ENCODE measurements at places on chromosomes 6 and 20.

GRCh38 chr20:60000271-60001042, 42.2 kb downstream of the CDH26 start:
- DNase-seq = no peak

DNA sequence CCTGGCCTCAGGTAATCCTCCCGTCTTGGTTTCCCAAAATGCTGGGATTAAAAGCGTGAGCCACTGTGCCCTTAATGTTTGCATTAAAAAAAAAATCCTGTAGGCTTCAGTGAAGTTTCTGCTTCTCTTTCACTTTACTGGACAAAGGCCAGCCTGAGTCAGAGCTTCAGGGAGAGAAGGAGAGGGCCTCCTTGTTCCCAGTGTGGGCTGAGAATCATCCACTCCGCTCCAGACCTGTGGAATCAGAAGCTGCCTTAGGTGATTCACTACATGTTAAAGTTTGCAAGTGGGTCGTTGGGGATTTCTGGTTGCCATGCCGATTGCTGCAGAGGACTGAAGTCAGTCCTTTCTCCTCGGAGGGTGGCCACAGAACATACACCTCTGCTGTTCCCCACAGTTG, 113.3 kb upstream of the EEF1E1 start:
- no peak for DNase-seq

GRCh38 chr6:12039540-12040459, 27.7 kb downstream of the HIVEP1 start:
- DNase-seq = no peak

GRCh38 chr20:53888951-53889350, 181.4 kb downstream of the BCAS1 start:
- DNase-seq = no peak

- no peak for DNase-seq
Measured at GRCh38 chr6:3350252-3350796, 91.6 kb downstream of the PSMG4 start.

DNA sequence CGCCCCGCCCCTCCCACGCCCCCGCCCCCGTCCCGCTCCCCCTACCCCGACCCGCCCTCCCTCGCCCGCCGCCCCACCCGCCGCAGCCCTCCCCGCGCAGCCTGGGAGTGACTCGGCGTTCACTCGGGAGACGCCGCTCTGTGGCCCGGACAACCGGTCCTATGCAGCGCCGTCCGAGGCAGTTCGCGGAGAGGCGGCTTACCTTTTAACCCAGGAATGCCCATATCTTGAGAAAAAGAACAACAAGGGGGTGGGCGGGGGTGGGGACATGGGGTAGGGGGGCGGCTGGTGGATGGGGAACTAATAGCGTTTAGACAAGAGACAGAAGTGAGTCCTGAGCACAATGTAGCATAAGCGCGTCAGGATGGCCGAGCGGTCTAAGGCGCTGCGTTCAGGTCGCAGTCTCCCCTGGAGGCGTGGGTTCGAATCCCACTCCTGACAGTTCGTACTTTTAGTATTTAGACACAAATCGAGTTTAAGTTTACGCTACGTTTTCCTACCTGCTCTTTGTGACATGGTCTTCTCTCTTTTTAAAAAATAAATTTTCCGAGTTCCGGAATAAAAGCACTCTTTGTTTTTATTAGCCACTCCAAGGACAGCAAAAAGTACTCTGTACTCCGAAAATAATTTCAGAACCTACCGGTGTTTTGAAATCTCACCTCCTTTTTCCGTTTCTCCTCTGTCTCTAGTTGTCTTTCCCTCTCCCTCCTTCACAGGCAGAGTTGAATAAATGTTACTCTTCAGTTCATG, 17.1 kb upstream of the HMGN4 start:
- peak; percentile 93 for DNase-seq

GRCh38 chr20:35063168-35063567, 29.4 kb downstream of the TRPC4AP start:
- DNase-seq = no peak

- DNase-seq = no peak
Measured at GRCh38 chr20:63080411-63080810, 73.6 kb upstream of the BHLHE23 start.

DNA sequence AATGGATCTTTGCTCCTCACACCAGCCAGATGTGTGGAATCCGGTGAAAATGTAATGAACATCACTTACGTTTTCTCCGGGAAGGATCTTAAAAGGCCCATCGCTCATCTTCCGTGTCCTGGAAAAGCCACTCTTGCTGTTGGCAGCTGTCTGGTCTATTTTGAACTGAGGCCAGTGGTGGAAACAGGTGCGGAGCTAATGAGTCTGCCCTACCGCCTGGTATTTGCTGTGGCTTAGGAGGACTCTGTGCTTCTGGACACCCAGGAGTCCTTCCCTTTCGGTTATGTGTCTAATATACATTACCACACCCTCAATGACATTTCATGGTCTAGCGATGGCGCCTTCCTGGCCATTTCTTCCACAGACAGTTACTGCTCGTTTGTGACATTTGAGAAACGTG, 264.2 kb upstream of the PREP start:
- DNase-seq = peak; percentile 30

GRCh38 chr6:109451376-109451775, 4.2 kb downstream of the MICAL1 start:
- DNase-seq = no peak

DNA sequence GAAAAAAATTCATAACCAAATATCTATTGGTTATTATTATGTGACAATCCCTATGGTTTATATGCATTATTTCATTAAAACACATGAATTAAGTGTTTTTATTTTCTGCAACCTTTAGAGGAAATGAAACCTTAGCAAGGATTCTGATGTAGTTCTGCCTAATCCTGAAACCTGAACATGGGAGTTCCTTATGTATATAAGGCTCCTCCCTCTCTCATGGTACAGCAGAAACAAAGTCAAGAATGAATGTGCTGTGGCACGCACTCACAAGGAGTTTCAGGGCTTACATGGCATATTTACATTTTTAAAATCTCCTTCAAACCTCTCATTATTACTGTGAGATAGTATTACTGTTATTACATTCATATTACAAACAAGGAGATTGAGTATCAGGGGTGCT, 426.4 kb upstream of the CITED2 start:
- DNase-seq = no peak

DNA sequence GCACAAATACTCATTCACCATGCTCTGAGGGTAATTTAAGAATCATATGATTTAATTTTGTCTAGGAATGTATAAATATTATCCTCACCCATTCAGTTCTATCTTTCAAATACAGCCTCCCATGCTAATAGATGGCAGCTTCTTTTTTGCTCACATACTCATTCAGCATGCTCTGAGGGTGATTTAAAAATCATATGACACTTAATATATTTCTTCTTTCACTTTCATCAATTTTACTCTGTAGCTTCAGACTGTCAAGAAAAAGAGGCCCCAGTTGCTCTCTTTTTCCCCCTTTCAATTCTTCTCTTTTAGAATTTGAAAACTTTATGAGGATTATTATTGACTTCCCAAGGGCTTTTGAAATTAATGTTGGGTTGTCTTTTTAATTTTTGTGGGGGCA, 161.7 kb upstream of the LAMP5 start:
- no peak for DNase-seq

DNA sequence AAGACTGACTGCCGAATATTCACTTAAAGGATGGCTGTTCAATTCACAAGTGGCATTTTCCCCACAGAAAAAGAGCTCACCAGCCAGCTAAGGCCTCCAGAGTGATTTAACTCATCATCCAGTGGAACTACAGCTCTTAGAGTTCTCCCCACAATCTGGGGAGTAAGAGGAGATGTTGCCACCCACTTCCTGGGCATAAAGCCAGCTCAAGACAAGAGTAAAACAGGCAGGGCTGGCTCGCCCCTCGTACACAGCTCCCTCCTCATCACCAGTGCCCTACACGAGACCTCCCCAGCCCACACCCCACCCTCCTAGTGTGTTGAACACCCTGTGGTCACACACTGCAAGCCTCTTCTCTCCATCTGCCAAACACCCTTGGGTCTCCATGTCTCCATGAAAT, 47.2 kb upstream of the IPCEF1 start:
- peak; percentile 39 for DNase-seq

GRCh38 chr6:57342148-57342669, 24.8 kb downstream of the PRIM2 start:
- DNase-seq = no peak

- DNase-seq = no peak
Measured at GRCh38 chr6:1901556-1901955, 291.8 kb downstream of the FOXC1 start.

GRCh38 chr6:73580247-73581149, 59.7 kb upstream of the EEF1A1 start:
- peak; percentile 87 for DNase-seq

DNA sequence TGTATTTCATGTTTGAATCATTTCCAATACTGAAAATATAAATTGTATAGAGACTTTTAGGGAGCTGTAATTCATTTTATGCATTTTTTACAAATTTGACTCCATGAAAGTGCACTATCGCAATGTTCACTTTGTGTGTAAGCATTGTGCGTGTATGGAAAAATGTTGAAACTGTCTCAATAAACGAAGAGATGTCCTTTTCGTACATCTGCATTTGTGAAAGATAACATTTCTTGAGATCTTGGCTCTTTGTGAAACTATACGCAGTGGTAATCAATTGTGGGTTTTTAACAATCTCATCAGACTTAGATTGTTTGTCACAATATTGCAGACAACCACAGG, 18.6 kb upstream of the ZBP1 start:
- no peak for DNase-seq

DNA sequence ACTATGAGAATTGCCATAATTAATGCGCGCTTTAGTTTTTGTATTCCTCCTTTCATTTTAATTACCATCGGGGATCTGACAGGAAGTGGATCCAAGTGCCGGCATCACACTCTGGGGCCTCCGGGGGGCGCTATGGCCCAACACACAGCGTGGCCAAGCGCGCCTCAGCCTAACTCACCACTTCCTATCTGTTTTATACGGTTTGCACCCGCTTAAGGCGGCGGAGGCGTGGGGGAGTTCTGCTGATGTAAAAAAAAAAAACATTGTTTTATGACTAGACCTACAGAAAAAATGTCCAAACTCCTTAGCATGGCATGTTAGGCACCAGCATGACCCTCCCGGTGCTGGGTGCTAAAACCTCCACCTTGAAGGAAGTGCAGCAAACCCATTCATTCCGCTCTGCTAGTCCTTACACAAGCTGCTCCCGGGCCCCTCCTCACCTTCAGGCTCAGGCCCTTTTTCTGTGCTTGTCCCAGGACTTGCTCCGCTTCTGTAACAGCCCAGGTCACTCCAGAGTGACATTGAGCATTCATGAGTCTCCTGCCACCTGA, 4.5 kb upstream of the EBF4 start:
- DNase-seq = peak; percentile 41

DNA sequence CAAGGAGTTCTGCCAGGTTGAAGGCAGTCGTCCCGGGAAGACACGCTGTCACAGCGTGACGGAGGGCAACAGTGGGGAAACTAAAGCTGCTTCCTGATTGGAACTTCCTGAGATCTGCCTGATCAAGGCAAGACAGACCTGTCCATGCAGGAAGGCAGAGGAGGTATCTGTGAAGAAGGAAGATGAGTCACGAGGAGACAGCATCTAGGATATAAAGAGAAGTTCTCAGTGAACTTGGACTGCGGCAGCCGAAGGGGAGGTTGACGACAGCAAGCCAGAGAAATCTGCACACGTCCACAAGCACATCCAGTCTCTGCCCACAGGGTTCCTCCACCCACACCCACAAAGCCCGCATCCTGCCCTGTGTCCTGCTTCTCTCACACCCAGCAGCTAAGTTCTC, 38.6 kb downstream of the PREP start:
- no peak for DNase-seq

- DNase-seq = no peak
Measured at GRCh38 chr6:137699031-137699683, 167.9 kb upstream of the TNFAIP3 start.

GRCh38 chr6:112288475-112288874, 34.1 kb upstream of the LAMA4 start:
- peak; percentile 61 for DNase-seq

DNA sequence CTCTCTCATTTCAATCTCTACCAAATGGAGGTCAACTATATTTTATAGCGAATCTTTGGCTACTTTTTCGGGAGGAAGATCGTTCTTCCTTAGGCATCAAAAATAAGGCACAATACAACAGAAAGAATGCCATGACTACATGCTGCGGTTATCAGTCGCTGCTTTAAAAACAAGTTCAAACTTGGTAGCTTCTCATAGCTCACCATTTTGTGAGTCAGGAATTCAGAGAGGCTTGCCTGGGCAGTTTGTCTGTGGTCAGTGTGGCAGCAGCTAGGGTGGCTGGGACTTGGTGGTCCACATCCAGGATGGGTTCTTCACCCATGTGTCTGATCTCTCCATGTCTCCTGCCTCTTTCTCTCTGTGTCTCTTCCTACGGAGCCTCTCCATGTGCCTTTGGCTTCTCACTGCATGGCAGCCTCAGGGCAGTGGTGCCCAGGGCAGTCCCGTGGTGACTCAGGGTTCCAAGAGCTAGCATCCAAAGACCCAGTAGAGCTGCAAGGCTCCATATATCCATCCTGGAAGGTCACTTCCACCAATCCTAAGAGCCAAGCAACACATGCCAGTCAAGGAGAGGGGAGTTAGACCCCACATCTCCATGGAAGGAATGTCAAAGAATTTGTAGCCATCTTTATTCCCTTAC, 10.4 kb downstream of the SCML4 start:
- DNase-seq = no peak

DNA sequence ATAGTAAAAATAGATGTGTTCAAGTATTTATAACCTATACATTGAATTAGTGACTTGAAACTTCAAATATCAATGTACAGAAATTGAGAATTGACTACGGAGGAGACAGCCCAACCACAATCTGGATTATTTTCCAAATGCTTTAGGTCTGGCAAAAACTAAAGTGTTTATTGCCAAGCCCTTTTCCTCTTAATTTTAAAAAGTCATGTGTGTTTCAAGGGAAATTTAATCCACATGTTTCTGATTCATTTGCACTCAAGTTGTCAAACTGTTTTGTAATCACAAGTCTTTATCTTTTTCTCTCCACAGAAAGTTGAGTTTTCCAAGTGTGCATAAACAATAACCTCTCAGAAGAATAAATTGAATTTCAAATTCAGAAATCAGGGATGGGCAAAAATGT, 350.8 kb upstream of the RSPO3 start:
- DNase-seq = no peak

DNA sequence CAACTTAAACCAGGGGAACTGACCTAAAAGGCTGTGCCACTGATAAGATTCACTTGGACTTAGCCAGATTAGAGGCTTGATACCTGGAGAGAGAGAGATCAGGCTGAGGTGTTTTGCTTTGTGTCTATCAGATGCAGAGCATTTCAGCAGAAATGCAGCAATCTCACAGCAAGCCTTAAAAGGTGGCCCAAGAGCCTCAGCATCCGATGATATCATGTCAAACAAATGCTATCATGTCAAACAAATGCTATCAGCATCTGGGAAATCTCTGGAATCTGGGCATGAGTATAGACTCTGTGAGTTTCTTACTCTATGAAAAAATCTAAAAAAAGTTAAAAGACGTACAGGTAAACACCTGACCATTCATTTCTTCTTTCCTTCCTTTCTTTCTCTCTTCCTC, 718.9 kb downstream of the EYS start:
- no peak for DNase-seq

DNA sequence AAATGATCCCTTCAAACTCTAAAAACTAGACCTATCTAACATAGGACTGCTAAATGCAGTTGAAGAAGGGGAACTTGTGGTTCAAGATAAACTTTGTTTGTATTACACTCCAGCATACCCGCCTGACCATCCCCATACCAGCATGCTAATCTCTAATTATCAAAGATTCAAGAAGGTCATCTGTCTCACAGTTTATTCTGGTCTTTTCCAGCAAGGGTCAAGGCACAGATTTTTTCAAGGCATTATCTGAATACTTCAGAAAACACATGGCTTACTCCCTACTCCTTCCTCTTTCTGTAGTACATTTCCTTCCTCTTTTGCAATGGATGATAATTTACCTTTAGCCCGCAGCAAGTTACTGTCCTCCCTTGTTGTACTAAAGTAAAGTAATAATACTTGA, 174.1 kb downstream of the PKHD1 start:
- DNase-seq = no peak
